ENCODE measurements at places on chromosomes 1 and 21. TPM values are rescaled to one million over a fixed set of nuclear protein-coding genes. Genes with fewer than 3 reads are reported as not detected.

NUDT4B gene
- not detected for total RNA-seq

TLCD4 gene
- total RNA-seq, result 0.41 TPM

KCNT2 gene
- total RNA-seq, result 7.1 TPM

MYOC gene
- not detected for total RNA-seq

VWA5B1 gene
- total RNA-seq, result not detected

GBP6 gene
- 0.26 TPM for total RNA-seq

DNA sequence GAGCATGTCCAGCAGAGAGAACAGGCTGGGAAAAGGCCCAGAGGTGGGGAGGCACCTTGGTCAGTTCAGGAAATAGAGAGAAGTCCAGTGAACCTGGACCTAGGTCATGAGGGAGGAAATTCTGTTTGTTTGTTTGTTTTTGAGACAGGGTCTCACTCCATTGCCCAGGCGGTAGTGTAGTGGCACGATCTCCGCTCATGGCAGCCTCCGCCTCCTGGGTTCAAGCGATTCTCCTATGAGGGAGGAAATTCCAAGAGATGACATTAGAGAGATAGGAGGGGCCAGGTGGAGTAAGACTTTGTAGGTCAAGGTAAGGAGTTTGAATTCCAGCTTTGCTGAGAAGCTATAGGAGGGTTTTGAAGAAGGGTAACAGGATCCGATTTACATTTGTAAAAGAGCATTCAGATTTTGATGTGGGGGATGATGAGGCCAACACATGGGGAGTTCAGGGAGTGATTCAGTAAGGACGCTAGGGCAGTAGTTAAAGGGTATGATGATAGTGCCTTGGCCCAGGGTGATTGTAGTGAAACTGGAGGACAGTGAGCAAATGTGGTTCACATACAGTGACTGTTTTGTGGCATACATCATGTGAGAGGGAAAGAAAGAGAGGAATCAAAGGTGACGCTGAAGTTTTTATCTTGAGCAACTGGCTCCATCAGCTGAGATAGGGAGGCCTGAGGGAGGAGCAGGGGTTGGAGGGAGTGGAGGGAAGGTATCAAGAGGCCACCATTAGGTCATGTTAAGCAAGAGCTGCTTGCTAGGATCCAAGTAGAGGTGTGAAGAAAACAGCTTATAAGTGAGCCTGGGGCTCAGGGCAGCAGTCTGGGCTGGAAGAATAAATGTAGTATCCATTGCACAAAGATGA lies 8.3 kb upstream of the TRABD2B start:
- no peak for DNase-seq

- DNase-seq, result no peak
Observed at GRCh38 chr1:201501812-201502510, 5.0 kb downstream of the CSRP1 start.

- DNase-seq, result no peak
Observed at GRCh38 chr1:182129398-182129797, 67.9 kb upstream of the ZNF648 start.

DNA sequence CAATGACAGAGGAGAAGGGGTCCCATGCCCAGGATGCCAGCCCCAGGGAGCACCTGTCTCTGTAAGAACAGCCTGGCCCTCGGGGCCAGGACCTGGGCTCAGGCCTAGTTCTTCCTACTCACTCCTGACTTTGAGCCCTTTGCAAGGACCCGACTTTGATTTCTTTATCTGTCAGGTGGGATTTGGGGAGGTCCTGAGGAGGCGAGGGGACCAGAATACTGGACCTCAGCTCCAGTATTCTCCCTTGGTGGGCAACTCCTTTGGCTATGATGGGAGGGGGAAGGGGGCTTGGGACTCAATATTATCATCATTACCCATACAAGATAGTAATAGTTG lies 18.1 kb downstream of the KCNQ4 start:
- no peak for DNase-seq

DNA sequence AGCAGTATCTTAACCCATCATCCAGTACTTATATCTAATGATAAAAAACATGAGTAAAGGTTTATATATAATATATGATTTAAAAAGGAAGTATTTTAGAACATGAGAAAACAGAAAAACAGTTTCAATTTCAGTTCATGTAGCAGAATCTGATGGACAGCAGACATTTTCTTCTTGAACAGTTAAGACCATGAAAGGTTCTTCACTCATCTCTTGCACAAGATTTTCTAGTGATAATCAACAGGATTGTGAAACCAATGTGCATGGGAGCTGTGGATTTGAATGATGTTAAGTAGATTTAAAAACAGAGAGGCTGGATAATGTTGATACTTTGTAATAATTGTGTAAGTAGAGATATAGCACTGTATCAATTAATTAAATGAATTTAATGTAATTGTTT lies 1297.6 kb downstream of the BRINP3 start:
- DNase-seq, result no peak

DNA sequence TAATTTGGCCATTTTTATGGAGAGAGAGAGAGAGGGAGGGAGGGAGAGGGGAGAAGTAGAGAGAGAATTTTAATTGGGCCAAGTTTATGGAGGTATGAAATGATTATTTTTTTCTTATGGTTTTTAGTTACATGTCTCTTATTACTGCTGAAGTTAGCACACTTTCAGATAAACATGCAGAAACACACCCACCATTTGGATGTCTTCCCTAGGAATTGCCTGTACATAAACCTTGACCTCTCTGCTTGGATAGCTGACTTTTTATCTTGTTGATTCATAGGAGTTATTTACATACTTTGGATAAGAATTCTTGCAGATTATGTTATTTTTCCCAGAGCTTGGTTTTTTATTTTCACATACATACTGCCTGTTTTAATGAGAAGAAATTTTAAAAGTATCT lies 310.2 kb upstream of the ADAMTS5 start:
- no peak for DNase-seq

DNA sequence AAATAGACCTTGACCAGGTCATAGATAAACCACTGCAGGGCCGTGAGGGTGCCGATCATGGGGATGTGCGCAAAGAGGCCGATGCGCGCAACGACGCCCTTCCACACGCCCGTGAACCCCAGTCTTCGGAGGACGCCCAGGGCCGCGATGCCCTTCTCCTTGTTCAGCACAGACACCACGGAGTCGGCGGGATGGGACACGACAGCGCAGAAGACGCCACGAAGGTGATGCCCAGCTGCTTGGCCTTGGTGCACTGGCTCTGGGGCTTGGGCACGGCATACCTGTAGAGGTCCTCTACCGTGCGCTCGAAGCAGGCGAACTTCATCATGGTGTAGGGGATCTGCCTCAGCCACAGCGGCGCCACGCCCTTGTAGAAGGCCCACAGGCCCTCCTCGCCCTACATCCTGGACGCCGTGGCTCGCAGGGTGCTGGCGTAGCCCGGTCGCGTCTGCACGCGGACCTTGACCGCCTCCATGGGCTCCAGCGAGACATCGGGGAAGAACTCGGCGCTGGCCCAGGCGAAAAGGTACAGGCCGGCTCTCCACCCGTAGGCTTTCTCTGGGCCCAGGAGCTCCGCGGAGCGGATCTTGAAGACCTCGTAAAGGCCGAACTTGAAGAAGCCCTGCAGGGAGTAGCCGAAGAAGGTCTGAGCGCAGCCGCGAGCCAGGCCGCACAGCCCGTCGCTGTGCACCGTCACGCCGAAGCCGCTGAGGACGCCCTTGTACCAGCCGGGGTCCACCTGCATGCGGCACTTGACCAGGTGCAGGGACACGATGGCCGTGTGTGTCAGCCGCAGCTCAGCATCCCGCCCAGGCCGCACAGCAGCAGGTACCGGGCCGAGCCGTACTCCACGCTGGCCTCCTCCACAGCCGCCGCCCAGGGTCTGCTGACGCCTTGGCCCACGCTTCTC lies 20.5 kb upstream of the DMRTB1 start:
- no peak for DNase-seq

- DNase-seq, result no peak
Observed at GRCh38 chr1:209652873-209653401, 712 bp upstream of the LAMB3 start.

DNA sequence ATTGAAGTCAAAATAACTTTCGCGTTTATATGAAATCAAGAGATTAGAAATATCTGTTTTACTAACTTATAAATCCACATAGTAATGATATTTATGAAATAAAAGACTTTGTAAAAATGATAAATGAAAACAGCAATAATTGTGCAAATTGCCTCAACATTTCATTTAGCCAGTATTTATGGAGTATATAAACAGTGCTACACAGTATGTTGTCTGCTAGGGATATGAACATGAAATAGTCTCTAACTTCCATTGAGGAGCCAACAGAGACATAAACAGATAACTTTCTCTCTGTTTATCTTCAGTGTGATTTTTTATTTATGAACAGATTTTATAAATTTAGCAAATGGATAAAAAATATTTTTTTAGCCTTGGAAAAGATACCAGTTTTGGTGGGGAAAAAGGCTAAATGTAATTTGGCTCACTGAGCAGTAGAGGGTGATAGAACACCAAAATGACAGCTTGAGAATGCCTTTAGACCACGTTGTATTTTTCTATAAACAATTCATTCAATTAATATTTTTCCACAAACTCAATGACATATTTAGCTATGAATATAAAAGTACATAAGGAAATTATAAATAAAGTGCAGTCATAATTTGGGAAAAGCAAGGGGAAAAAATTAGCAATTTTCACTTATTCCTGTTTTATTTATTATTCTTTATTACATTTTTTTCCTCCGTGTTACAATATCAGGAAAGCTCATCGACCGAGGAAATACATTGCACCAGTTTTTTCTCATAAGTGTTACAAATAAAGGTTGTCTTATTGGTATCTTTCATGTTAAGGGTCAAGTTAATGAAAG lies 47.5 kb upstream of the EEIG2 start:
- no peak for DNase-seq

DNA sequence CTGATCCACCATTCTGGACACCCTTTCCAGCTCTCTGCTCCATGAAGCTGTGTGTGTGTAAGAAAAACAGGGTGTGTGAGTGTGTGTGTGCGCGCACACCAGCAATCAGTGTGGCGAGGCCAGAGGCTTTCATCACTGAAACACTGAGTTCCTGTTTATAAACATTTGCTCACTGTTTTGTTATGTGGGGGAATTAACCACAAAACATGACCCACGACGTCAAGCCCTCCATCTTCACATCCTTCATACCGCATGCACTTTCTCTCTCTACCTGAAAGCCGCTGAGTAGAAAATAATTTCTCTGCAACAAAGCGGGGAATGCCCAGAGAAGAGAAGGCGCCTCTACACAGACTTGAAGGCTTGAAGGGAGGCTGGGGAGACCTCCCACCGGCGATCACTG lies 148.9 kb upstream of the IRF2BP2 start:
- DNase-seq, result no peak

DNA sequence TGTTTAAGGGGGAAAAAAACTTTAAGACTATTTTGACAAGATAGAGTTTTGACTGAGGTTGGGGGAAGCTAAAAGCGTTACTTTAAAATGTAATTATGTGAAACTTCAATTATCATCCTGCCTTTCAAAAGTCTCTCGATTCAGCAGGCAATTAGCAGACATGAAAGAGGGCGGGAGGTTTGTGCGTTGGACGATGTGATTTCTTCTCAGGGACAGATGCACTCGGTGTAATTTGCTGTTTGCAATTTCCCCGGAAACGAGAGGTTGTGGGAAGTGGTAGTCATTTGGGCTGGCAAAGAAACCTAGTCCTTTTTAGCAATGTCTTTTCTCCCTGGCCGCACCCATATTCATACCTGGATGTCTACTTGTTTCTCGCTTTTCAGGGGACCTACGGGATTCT lies 27.1 kb downstream of the KAZN start:
- DNase-seq, result no peak

DNA sequence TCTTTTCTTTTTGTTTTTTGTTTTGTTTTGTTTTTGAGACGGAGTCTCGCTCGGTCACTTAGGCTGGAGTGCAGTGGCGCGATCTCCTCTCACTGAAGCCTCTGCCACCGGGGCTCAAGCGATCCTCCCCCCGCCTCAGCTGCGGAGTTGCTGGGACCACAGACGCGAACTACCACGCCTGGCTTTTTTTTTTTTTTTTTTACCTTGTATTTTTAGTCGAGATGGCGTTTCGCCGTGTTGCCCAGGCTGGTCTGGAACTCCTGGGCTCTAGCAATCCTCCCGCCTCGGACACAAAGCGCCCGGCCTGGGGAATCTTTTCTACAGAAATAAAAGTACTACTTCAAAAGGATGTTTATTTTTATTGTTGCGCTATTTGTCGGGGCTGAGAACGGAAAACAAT lies 1.1 kb upstream of the SETDB1 start:
- no peak for DNase-seq

DNA sequence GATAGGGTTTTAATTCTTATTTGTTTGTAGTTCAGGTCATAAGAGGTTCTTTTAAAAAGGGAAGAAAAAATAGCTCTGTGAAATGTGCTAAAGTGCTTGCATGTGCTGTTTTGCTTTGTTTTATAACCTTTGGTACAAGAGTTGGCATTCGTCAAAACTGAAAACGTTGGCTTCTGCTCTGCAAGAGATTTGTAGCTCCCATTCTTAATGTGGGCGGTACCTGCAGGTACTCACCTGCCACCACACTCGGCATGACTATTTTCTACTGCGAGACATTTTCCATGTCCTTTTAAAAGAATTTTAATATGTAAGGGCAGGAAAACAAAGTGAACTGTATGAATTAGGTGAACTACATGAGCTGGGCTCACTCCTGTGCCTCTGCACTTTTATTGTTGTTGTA lies 92.6 kb downstream of the ADARB1 start:
- no peak for DNase-seq

- peak; percentile 69 for DNase-seq
Observed at GRCh38 chr1:54378157-54378873, 27.9 kb downstream of the SSBP3 start.

- no peak for DNase-seq
Observed at GRCh38 chr1:159647616-159648015, 60.0 kb downstream of the APCS start.

DNA sequence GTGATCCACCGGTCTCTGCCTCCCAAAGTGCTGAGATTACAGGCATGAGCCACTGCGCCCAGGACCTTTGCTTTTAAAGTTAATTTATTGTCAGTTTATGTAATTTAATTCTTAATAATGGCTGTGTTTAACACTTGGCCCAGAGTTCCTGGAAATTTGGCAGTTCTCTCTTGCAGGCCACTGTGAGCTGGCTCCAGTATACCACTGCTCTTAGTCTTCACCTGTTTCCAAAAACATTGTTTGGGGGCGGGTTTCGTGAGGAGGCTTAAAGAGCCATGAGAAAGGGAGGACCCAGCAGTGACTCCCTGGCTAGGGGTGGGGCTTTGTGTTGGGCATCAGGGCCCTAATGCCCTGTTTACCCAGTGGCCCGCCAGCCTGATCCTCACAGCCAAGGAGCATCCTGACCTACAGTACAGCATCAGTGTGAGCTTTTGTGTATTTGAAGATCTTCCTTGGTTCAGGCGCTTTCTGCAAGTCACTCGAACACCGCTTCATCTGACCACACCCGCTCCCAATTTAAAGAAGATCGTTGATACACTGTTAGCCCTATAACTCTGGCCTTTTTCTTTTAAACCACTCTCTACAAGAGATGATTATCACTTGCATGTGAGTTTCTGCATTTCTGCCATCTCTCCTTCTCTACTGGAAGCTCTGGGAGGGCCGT lies 12.0 kb upstream of the BGLAP start:
- no peak for DNase-seq

DNA sequence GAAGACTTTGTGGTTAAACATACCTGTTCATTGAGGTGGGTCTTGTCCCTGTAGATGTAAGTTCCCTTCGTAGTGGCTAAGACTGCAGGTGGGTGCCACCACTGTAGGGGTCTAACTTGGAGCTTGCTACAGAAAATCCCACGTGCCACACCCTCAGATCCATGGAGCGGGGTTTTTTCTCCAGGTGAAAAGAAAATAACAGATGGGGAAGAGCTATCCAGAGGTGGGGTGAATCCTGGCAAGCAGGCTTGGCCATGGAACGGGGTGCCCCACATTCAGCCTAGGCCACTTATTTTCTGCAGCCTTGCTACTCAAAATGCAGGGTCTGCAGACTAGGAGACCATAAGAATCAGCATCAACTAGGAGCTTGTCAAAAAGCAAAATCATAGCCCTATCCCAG lies 24.0 kb downstream of the EXOC8 start:
- no peak for DNase-seq

GRCh38 chr1:48674641-48675040 lies 102.0 kb downstream of the BEND5 start:
- no peak for DNase-seq

Measured in endothelial cell (in vitro differentiated cells).